ENCODE measurements at places on chromosomes 5 and 9.

DNA sequence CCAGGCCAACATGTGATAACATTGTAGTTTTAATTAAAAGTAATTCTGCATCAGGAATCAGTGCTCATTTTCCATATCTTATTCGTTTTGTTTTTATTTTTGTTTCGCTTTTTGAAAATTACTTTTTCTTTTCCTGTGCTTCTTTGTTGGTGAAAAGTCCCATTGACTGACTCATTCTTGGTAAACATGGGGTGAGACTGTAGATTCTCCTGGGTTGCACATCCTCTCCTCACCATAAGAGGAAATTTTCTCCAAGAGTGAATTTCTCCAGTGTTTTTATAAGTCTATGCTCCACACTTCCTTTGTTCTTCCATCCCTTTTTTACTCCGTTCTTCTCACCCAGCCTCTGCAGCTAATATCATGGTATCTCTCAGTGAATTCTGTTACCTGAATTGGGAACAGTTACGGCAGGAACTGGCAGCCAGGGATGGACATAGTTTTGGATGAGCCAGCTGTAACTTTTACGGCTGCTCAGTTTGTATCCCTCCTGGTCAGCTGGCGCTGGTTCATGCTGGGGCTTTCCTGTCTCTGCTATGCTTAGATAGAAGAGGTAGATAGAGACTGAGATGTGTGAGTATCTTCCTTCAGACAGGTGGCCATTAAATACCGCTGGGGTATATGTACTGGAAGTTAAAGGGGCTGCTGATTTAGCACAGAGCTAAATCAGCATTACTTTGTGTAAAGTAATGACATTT is 80.0 kb downstream of the MAN2A1 start:
- DNase-seq = no peak

GRCh38 chr5:180627386-180628120 is 21.8 kb downstream of the FLT4 start:
- DNase-seq = no peak

- no peak for DNase-seq
These were observed 284.5 kb downstream of the ZNF608 start for GRCh38 chr5:124461941-124462340.

- no peak for DNase-seq
These were observed 7.8 kb downstream of the RAPGEF1 start for GRCh38 chr9:131732061-131732526.

DNA sequence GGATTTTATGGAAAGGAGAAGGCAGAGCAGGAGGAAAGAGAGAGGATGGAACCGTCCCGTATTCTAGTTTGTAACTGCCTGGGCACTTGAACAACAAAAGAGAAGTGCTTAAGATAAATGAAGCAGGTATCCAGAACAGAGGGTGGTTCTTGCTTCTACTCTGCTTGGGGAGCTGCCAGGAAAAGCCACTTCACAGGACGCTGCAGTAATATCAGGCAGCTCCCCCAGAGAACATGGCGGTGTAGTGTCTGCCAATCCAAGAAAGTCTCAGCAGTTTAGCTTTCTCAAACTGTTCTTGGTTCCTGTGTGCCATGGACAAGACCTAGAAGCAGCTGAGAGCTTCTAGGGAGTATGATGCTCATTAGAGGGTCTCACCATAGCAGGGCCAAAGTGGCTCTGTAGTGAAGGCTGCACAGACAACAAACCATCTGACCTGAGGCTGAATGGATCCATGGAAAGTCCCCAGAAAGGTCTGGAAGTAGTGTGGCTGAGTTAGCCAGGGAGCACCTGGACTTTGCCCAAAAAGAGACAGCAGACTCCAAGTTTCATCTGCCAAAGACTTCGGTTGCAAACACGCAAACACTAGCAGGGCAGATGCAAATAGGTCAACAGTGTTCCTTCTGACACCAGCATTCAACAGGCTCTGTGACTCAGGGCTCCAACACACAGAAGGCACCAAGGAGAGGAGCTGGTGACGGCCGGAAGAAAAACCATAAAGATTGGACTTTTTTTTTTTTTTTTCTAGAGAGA is 72.2 kb upstream of the TNFSF8 start:
- DNase-seq = no peak

DNA sequence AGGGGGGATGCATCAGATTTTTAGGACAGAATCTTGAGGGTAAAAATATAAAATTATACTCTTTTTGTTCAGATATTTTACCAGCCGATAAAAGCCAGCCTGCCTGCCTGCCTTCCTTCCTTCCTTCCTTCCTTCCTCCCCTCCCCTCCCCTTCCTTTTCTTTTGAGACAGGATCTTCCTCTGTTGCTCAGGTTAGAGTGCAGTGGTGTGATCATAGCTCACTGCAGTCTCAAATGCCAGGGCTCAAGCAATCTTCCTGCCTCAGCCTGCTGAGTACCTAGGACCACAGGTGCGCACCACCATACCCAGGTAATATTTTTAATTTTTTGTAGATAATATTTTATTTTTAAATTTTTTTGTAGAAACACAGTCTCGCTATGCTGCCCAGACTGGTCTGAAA is 330.0 kb downstream of the CCDC171 start:
- no peak for DNase-seq

GRCh38 chr9:104682642-104683041 is 11.7 kb upstream of the OR13D1 start:
- no peak for DNase-seq

GRCh38 chr9:123743737-123744136 is 186.2 kb downstream of the DENND1A start:
- DNase-seq = no peak

GRCh38 chr9:124480621-124480981 is 26.6 kb downstream of the NR5A1 start:
- no peak for DNase-seq

DNA sequence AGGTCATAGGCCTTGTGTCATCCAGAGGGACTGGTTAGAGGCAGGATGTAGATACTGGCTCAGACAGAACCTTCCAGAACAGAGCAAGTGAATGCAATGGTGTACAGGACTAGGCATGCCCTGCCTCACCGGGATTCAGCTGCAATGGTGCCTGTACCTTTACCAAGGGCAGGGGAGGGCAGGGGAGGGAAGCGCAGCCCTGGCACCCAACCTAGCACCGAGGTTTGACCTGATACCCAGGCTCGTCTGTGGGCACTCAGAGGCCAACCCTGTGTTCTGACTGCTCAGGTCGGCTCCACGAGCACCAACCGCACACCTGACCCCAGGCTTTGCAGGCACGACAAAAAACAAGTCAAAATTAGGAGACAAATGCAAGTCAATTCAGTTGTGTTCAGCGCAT is 47.3 kb upstream of the GFPT2 start:
- no peak for DNase-seq

- DNase-seq = no peak
These were observed 35.5 kb downstream of the PLPP7 start for GRCh38 chr9:131324736-131325679.

Measured in activated CD8-positive, alpha-beta memory T cell treated with anti-CD3 and anti-CD28 coated beads for 4 hours (primary cell).